SJSA1 (cell line): ENCODE measurements at places on chromosomes 16 and 17. TPM values are rescaled to one million over a fixed set of nuclear protein-coding genes. Genes with fewer than 3 reads are reported as not detected.

The SARM1 gene
- total RNA-seq, result 10.8 and 18.0 TPM in 2 replicates

The GRAPL gene
- not detected in 2 replicates for total RNA-seq

The ELOB gene
- 311 and 727 TPM in 2 replicates for total RNA-seq

The FAM83G gene
- 4.8 and 6.7 TPM in 2 replicates for total RNA-seq

The FA2H gene
- total RNA-seq, result not detected in 2 replicates
